Neural progenitor cell (in vitro differentiated cells): ENCODE measurements at places on chromosomes 11 and 22.

- no peak for DNase-seq
These were observed 4.7 kb upstream of the RAD9A start for GRCh38 chr11:67387069-67387468.

DNA sequence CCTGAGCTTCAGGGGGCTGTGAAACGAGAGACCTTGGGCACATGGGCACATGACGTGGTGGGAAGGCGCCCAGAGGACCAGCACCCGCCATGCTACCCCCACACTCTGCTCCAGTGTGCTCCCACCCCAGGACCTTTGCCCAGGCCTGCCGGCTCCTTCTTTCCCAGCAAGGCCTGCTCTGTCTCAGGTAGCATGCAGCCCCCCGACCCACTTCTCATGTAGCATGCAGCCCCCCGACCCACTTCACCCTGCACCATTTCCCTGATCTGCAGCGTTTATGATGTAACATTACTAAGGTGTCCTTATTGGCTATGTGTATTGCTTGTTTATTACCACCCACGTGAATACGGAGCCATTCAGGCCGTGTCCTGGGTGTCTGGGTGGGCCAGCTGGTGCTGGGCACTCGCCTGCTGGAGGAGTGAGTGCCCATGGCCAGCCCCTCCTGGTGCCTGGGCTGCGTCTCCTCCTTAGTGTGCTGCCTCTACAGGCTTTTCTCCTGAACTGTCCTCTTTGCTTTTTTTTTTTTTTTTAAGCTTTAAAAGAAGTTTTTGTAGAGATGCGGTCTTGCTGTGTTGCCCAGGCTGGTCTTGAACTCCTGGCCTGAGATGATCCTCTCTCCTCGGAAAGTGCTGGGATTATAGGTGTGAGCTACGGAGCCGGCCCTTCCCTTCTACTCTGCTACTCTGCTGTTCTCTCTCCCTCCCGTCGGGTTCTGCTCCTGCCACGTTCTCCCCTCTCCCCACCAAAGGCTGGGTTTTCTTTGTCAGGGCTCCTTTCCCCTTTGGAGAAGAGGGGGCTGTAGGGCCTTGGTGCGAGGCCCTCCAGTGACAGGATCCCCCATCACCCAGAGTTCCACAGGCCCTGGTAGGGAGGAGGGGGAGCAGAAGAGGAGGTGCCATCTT is 29.4 kb downstream of the LRP5 start:
- no peak for DNase-seq

DNA sequence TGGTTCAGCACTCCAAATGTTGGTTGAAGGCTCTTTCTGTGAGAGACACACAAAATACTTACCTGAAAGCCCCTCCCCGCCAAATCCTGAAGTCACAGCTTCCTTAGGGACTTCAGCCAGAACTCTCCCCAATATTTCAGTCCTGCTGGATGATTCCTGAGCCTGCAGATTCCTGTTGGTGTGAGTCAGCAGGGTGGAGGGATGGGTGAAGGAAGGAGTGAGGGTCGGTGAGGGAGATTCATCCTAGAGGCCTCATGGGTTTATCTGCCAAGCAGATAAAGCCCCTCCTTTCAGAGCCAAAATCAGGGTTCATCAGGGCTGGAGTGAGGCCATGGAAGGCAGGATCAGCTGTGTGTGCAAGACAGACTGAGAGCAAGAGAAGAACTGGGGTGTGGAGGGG is 37.9 kb downstream of the SMIM38 start:
- no peak for DNase-seq

DNA sequence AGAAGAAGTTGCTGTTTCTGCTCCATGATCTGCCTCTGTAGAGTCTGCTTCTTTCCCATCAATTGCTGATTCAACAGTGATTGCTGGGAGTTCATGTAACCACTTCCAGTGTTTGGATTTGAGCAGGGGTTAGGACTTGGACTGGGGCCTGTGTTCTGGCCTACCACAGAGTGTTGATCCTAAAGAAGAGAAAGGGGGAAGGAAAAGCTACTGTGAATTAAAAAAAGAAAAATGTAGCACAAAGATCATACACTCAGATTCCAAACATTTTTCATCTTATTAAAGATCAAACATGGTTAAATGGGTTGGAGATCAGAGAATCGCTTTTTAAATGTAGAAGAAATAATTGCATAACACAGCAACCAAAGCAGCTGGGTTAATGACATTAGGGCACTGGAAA is 67.6 kb upstream of the MTMR2 start:
- DNase-seq, result no peak

GRCh38 chr11:65071907-65072630 is 11.8 kb downstream of the CDCA5 start:
- DNase-seq, result no peak

DNA sequence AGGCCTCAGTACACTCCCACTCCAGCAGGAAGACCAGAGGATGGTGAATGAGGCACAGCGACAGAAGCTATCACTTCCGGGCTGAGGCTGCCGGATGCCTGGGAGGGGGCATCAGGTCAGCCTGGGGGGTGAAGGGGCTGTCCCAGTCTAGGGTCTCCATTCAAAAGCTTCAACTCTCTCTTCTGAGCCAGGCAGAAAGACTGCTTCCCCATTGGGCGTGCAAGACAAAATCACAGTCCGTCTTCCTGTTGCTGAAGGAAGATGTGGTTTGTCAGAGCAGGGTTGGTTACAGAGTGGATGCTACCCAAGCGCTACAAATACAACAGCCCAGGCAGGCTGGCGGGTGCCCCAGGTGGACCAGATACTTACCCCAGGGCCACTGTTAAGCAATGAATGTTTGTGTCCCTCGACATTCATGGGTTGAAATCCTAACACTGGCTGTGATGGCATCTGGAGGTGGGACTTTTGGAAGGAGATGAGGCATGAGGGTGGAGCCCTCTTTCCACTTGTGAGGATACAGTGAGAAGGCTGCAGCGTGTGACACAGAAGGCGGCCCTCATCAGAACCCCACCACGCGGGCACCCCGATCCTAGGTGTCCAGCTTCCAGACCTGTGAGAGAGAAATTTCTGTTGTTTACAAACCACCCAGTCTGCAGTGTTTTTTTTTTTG is 12.0 kb downstream of the UPK3A start:
- DNase-seq, result no peak

- DNase-seq, result no peak
These were observed 7.6 kb downstream of the TP53I11 start for GRCh38 chr11:44943118-44943517.

DNA sequence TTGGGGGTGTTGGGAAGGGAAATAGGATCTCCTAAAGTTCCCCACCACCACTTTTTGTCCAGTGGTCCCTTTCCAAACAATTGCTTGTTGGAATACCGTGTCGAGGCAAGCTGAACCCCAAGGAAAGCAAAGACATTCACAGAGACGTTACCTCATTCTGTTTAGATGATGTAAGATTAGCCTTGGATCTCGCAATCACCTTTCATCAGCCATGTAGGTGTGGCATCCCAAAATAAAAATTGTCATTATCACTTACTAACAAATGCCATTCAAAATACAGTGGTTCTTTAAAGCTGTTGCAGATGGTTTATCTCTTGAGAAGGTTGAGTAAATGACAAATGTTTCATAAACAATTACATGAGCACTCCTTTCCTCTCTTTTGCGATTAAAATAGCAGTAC is 86.5 kb upstream of the SLC25A18 start:
- DNase-seq, result no peak
